ENCODE measurements at places on chromosomes 1 and 21.
A peak's percentile ranks its signal among the peaks of the same experiment; 100 is the strongest.

GRCh38 chr1:59005491-59006288 lies 221.8 kb upstream of the JUN start:
- no peak for DNase-seq

DNA sequence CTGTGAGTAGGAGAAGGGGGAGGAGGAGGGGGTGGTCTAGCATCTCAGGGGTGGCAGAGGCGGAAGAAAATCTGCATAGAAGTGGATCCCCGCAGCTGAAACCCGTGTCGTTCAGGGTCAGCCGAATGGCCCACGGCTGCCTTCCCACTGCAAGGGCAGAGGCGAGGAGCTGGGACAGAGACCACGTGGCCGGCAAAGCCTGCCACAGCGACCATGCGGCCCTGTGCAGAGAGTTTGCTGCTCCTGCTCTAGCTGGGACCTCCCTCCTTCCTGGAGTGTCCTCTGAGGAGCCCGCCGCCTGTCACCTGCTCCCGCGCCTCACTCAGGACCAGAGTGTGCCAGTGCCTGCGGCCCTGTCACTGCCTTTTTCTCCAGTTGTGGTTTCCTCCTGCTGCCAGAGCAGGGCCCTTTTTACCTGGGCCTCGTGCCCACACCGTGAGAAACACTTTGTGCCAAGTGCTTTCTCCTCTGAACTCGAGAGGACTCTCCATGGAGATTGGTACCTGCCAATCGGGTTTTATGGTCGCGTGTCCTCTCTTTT lies 5.4 kb upstream of the TRPM2 start:
- DNase-seq, result no peak

DNA sequence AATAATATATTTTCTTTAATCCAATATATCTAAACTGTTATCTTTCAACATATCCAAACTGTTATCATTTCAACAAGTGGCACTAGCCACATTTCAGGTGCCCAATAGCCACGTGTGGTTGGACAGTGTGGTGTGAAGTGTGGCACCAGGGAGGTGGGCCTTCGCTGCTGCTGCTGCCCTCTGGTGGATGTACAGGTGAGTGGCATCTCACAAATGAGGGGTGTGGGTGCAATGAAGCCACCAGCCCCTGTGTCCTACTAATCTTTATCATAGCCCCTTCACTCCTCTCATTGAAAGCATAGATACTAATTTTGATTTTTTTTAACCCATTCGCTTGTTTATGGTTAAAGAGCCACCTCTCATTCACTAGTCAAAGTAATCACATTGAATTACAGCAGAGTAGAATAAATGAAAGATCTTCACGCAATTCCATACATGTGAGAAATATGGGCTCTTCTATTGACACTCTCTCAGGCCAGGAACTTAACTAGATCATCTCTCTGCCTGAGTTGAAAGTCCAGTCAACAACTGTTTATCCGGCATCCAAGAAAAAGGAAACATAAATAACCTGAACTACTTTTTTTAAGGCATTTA lies 499.2 kb downstream of the OMA1 start:
- DNase-seq, result no peak

DNA sequence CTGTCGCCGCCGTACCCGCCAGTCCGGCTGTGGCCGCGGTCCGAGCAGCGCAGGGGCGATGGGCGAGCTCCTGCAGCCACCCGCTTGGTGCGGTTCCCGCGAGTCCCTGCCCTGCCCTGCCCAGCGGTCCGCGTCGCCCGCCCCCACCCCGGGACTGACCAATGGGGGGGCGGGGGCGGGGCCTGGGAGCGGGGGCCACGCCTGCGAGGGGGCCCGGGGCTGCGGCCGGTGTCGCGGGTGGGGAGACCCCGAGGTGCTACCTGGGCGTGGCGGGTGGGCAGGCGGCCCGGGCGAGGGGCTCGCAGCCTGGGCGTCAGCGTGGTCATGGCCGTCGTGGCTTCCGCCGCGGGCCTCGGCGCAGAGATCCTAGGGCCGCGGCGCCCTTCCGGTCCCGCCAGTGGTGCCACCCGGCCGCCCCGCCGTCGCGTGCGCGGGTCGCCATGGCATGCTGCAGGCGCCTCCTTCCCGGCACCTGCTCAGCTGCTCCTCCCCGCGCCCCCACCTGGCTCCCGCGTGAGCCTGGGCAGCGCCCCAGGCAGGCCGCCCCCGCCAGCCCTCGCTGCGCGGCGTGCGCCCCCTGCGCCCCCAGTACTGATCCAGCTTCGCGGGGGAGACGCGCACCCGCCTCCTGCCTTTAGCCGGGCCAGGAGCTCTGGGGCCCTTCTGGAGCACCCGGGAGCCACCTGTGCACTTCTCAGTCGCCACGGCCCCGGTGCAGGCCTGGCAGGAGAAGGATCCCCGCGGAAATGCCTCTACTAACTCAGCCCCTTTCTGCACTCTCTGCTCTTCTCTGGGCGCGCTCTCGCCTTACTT lies at the start of gene BMP8B:
TSS of gene BMP8B (minus strand) at position 108 of the 813 bp plus-strand sequence. CDS start 380 bp downstream, outside the sequence.
- no peak for DNase-seq

- DNase-seq, result no peak
These were observed 44.0 kb upstream of the DIPK1A start for GRCh38 chr1:93005252-93005598.

GRCh38 chr1:98210064-98210463 lies 289.2 kb upstream of the DPYD start:
- DNase-seq, result no peak

DNA sequence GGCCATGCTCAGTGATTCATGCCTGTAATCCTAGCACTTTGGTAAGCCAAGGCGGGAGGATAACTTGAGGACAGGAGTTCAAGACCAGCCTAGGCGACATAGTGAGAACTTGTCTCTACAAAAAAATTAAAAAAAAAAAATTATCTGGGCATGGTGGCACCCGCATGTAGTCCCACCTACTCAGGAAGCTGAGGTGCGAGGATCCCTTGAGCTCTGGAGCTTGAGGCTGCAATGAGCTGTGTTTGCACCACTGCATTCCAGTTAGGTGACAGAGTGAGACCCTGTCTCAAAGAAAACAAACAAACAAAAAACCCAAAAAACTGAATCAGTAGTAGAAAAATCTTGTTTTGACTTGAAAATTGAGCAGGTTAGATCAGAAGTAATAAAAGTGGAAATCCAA lies 67.1 kb upstream of the IPO9 start:
- DNase-seq, result no peak

DNA sequence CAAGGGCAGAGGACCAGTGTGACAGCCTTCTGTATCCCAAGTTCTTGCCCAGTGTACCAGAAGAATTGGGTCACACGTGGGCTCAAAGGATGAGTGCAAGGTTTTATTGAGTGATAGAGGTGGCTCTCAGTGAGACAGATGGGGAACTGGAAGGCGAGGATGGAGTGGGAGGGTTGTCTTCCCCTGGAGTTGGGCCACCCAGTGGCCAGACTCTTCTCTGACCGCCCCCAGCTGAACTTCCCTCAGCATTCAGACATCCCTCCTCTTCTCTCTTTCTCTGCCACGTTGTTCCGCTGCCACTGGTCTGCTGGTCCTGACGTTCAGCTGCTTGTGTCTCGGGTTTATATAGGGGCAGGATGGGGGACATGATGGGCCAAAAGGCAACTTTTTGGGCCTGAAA lies 150.1 kb upstream of the IVNS1ABP start:
- no peak for DNase-seq

- DNase-seq, result no peak
These were observed 28.3 kb upstream of the PKN2 start for GRCh38 chr1:88655685-88656299.

- DNase-seq, result no peak
These were observed 10.0 kb upstream of the RAB7B start for GRCh38 chr1:206013026-206013795.

- no peak for DNase-seq
These were observed 76.8 kb downstream of the CD46 start for GRCh38 chr1:207828485-207829158.

DNA sequence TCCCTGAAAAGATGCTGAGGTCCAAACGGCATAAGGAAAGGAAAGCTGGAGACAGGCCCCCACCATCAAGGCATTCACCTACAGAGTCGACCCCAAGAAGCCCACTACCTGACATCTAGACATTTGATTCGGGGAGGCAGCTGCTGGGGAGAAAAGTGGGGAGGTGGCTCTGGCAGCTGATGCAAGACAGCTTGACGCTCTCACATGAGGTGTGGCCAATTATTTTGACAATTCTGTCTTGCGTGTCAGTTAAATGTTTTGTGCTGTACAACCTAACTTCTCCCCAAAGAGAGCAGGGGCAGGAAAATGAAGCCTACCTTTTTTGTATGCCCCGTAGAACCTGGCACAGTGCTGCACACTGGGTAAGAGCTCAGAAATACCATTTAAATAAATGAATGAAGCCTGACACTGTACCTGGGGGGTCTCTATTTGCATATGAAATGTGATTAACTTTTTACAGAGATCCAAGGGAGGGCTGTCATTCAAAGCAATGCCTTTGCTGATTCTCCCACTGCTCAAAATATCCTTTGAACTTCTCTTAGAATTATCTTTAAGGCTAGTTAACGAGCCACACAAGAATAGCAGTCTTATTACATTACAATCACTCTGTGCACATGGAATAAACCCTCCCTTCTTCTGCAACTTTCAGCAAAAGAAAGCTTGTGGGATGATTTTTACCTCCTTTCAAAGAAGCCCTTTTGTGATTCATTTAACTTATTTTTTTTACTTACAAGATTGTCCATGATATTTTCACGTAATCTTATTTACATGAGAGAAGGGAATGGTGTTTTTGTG lies 163.2 kb downstream of the TNR start:
- no peak for DNase-seq

DNA sequence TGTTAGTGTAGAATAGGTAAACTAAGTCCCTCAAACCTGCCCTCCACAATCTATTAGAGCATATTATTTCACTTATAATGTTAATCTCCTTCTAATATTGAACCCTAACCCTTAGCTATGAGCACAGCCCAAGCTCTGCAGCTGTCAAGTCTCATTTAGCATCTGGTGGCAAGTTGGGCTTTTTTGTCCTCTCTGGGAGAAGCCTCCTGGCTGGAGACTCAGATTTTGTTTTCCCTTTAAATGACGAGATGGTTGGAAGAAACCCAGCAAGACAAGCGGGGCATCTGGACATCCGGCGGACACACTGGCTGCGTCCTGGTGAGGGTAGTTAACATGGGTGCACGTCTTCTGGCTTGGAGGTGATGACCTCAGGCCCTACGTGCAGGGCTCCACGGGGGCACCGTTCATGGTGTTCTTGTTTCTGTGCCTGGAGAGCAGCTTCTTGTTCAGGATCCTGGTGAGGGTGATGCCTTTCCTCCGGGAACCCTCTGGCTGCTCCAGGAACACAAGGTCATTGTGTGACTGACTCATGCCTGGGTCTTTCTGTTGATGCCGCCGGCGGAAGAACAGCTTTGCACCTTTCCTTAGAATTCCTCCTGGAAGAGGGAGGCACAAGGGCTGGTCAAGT lies 9.7 kb upstream of the PRDM15 start:
- no peak for DNase-seq

GRCh38 chr1:231064418-231064817 lies 24.4 kb upstream of the FAM89A start:
- DNase-seq, result no peak

GRCh38 chr1:118185084-118185832 lies at the start of gene SPAG17:
Gene SPAG17 (minus strand): TSS chr1:118185228. CDS start chr1:118185157, 71 bp downstream.
- peak; percentile 48 for DNase-seq

- no peak for DNase-seq
These were observed 178.0 kb downstream of the HIVEP3 start for GRCh38 chr1:41740630-41741239.

- DNase-seq, result no peak
These were observed 204.5 kb downstream of the TM2D1 start for GRCh38 chr1:61520401-61520800.

- no peak for DNase-seq
These were observed 72.8 kb upstream of the NR5A2 start for GRCh38 chr1:199954699-199955098.

DNA sequence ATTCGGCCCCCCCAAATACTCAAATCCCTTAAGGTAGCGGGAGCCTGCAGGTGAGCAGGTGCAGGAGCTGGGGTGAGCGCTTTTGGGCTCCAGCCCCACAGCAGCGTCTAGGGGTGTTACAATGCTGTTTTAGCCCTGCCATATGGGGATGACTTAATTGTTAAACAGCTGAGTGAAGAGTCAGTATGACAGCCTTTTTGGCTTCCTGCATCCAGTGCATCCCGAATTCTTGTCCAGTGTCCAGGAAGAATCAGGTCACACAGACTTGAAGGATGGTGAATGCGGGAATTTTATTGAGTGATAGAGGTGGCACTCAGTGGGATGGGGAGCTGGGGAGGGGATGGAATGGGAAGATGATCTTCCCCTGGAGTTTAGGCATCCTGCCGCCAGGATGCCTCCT lies 30.4 kb upstream of the HHAT start:
- DNase-seq, result no peak

DNA sequence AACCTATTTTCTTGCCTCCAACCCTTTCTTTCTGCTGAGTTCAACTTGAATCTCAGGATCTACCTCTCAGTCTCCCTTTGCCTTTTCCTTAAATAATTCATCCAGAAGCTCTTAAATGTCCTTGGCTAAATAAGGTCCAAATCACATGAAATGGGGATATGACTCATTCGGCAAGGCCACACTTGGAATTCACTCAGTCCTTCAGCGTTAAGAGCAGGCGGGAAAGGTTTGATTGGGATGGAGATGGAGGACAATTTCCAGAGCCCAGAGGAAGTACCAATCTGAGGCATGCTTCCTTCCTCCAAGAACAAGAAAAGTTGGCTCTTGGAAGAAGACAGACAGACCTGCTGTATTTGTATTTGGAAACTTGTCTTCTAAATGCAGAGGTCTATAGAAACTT lies 128.5 kb downstream of the PROX1 start:
- no peak for DNase-seq

- no peak for DNase-seq
These were observed 4.2 kb upstream of the CCT8 start for GRCh38 chr21:29077651-29078090.

DNA sequence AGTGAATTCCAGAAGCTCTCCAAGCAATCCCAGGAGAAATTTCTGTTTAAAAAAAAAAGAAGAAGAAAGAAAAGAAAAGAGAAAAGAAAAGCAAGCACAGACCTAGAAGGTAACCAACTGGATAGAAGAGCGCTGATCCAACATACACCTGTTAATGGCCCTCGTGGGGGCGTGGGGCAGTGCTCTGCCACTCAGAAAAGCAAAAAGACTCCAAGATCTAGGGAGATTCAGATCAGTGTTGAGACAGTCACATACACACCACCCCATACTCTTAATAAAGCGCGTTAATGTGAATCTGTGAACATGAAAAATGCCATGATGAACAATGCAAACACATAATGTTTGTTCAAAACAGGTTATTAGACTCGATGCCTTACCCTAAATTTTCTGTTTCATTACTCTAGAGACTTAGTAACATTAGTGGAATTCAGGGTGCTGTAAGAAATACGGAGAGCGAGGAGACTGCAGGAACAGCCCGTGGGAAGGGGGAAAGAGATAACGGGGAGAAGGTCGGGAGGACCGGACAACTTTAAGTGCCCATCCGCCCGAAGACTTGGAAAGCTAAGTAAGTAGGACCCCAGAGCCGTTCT lies 406 bp downstream of the NME7 start:
- DNase-seq, result no peak

GRCh38 chr1:230839173-230839572 lies 29.1 kb downstream of the C1orf198 start:
- no peak for DNase-seq

GRCh38 chr1:83997631-83998030 lies 1.3 kb downstream of the TTLL7 start:
- no peak for DNase-seq

Data from NCI-H1417 treated with DMSO at 0.1 percent for 48 hours (cell line).